ENCODE measurements at places on chromosomes 16 and 17.

DNA sequence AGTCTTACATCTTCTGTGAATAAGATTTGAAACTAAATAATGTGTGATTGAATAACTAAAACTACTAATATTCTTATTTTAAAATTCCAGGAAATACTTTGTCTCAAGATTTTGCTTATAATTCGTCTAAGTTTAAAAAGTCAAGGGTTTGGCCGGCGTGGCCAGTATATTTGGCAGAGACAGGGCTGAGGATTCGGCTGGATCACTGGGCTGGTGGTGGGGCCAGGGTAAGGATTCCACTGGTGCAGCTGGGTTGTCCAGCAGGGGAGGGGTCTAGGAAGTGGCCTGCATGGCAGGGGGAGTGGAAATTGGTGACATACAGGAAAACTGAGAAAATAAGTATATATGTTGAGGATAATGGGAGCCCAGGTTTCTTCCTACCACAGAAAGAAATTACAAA lies 75.7 kb downstream of the MYO1D start:
- no peak for DNase-seq

DNA sequence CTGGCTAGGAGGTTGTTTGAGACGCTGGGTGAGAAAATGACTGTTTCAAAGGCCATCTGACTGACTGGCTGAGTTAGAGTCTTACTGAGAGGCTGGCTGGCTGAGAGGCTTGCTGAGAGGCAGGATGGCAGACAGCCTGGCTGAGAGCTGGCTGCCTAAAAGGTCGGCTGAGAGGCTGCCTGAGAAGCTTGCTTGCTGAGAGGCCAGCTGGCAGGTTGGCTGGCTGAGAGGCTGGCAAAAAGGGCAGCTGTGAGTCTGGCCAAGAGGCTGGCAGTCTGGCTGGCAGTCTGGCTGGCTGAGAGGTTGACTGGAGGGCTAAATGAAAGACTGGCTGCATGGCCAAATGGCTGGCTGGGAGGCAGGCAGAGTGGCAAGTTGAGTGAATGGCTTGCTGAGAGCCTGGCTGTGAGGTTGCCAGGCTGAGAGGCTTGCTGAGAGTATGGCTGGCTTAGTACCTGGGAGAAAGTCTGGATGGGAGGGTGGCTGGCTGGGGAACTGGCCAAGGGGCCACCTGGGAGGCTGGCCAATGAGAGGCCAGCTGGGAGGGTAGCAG lies 35.3 kb upstream of the ACSM2B start:
- no peak for DNase-seq

- no peak for DNase-seq
These were observed 20.1 kb upstream of the BCAR1 start for GRCh38 chr16:75271441-75272096.

DNA sequence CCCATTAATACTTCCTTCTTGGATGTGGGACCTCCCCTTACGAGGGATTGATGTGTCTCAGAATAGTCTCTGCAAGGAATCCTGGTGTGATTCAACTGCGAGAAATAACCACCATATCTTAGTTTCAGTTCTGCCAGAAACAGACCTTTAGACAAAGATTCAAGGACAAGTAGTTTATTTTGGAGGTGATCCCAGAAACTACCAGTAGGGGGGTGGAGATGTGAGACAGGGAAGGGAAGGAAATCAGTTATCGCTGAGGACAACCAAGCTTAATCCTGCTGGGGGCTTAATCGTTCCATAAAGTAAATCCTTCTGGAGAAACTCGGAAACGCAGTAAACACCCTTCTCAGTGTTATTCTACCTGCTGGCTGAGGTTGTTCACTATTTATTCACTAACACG lies 5.0 kb upstream of the SDR42E1 start:
- DNase-seq = no peak

All from activated T-cell treated with anti-CD3 and anti-CD28 coated beads for 24 hours (primary cell).